ENCODE measurements at places on chromosomes 2 and 18.

GRCh38 chr2:173544641-173545363 is 190.1 kb downstream of the CDCA7 start:
- no peak for DNase-seq

DNA sequence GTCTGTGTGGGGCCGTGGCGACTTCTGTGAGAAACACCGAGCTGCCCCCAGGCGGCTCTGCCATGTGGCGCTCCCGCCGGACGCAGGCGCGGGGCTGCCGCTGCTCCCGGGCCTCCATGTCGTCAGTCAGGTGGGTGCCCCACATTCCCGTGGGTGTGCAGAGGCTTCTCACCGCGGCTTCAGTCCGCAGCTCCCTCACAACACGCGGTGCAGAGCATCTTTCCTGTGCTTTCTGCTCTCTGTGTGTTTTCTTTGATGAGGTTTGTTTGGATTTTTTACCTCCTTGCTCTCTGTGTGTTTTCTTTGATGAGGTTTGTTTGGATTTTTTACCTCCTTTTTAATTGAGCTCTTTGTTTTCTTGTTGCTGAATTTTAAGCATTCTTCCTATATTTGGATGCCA is 13.0 kb downstream of the AQP12A start:
- no peak for DNase-seq

GRCh38 chr2:238081561-238081960 is 18.6 kb upstream of the ESPNL start:
- DNase-seq = no peak

- no peak for DNase-seq
Observed at GRCh38 chr2:70078384-70078783, 8.9 kb upstream of the PCBP1 start.

DNA sequence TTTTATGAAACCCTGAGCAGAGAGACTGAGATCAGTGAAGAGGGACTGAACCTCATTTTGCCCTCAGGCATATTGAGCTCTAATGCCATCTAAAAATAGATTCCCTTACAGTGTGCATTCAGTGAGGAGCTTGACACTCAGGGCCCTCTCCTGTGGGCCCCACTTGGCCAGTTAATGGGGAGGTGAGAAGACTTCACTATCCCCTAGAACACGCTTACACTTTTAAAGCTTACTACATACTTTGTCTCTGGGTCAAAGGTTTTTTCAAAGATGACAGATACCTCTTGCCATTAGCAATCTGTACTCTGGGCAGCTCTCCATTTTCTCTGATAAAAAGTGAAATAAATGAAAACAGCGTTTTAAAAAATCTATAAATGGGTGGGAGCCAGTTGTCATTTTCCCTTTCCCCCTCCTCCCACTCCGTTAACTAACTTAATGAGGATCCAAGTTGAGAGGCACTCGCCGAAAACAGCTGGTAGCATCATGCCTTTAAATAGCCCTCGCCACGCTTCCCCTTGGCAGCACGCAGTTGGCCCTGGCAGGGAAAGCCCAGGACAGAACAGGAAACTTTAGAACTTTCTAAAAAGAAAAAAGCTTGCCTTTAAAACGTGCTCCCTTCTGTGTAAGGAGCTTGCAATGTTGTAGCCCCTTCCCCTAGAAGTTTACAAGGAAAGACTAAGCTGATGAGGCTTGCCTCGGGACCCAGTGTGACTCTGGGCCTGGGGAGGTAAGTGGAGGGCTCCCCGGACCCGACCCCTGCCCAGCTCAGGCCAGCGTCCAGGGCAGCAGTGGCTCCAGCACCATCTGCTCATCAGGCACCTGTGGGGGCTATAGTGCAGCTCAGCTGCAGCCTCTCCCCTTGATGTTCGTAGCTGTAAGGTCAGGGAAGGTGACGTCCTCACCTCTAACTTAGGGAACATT is 58.8 kb upstream of the FOSL2 start:
- no peak for DNase-seq

DNA sequence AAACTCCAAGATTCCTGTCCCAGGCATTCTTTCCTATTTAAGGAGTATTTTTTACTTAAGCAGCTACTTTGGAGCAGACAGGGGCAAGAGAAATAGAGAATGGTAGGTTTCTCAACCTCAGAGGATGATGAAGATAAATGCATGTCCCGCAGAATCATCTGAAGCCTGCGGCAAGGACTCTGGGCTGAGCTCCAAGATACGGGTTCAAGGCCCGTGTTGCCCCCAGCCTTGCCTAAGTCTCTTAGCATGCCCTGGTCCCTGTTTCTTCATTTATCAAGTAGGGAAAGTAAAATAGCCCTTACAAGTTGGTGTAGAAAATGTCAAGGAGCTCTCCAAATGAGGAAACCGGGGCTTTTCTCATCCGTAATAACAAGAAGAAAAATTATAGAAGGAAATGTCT is 214.0 kb downstream of the KLHL29 start:
- DNase-seq = no peak

DNA sequence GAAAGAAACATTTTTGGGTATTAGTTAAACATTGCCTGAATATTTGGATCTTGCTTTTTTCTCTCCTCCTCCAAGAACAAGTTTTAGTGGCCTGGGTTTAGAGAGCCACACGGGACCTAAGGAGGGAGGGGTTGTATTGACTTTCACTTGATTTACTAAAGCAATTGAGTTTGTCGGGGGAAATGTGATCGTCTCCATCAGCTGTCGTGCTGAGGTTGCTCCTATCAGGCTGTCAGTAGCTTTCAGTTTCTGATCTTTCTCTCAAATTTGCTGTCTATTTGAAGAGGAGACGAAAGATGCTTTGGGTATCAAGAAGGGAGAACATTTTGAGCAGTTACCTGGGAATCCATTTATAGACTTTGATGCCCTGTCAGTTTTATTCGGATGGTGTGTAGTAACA is 106.0 kb downstream of the SETBP1 start:
- no peak for DNase-seq

DNA sequence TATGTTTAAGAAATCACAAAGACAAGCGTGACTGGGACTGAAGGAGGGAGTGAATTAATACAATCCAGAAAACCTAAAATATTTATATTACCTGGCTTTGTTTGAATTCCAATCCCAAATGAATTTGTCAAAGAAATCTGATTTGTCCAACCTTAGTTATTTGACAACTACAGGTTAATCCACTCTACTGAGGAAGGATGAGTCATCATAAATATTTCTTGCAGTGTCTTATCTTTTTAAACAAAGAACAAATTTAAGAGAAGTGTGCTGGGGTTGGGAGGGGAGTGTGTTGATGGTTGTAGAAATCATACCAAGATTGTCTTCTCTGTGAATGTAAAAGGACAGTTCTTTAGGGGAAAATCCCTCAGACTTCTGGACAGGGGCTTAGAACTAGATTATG is 1106.3 kb upstream of the SLC39A10 start:
- DNase-seq = no peak

GRCh38 chr2:233498126-233498525 is 68.5 kb downstream of the USP40 start:
- DNase-seq = no peak

- DNase-seq = no peak
Observed at GRCh38 chr2:200975672-200976071, 12.2 kb upstream of the ORC2 start.

GRCh38 chr2:217271813-217272212 is 411.9 kb upstream of the TNP1 start:
- DNase-seq = no peak

- DNase-seq = no peak
Observed at GRCh38 chr2:44769349-44770011, 172.0 kb upstream of the SIX3 start.

- DNase-seq = no peak
Observed at GRCh38 chr2:240630771-240631547, 5.7 kb downstream of the GPR35 start.

GRCh38 chr2:241069821-241070281 is 32.2 kb downstream of the MTERF4 start:
- DNase-seq = no peak

DNA sequence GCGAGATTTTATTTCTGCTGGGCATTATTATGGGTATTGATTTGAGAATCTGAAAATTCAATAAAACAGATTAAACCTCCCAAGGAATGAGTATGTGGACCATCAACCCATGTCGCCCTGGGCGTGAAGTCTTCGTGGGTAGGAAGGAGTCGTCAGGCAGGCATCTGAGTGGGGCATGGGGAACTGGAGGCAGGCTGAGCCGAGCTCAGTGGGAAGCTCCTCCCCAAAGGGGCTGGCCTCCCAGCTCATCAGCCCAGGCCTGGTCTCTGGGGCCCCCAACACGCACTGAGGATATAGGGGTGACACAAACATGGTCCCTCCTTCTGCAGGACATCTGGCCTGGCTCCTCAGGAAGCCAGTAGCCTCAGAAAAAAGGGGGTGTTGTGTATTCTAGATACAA is 265.2 kb downstream of the TFCP2L1 start:
- no peak for DNase-seq

DNA sequence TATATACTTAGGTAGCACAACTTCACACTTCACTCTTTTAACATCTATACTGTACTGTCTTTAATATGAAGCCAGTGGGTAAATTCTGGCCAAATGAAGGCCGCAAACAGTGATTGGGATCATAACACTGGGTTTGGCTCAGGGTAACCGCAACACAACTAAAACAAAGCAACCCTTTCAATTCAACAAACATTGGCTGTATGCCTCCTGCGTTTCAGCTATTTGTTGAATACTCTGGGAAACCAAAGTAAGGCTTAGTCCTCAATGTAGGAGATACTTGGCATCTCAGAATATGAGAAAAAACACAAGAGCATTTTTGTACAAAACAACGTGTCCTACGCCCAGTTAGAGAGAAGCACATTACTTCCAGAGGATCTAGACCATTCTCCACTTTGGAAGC is 693.3 kb upstream of the KLHL29 start:
- no peak for DNase-seq

All from fibroblast of skin of right biceps (primary cell).